ENCODE measurements at places on chromosomes 5 and 9.
A peak's percentile ranks its signal among the peaks of the same experiment; 100 is the strongest.

DNA sequence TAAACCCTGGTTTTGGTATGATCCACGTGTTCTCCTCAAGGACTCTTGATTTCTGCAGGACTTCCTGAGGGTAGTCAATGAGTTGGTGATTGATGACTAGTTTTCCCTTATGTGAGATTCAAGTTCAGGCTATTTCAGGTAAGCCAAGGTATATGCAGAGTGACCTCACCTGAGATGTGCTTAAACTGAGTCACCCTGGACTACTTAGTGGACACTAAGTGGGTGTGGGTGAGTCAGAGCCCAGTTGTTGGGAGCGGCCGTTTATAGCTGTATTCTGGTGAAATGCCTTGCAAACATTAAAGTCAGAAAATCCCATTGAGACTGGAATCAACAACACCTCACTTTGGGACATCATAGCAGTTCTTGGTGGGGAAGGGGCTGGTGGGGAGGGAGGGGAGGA, 62.9 kb downstream of the SLC28A3 start:
- no peak for DNase-seq

DNA sequence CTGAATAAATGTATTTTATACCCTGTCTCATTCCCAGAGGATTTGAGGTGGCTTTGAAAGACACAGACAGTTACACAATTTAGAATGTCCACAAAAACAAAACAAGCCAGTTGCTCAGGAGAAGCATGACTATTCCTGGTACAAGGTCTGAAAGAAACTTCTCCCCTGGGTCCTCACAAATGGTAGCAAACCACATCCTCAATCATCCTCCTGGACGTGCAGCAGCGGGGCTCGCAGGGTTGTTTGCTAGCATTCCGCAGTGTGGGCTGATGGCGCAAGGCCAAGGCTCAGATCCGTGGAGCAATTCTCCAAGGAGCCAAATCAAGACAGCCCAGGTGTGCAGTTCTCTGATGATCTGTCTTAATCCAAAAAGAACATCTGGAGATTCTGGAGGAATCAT, 210.3 kb downstream of the ACTL7B start:
- DNase-seq, result no peak

GRCh38 chr5:2005101-2006041, 122.6 kb upstream of the IRX4 start:
- no peak for DNase-seq

DNA sequence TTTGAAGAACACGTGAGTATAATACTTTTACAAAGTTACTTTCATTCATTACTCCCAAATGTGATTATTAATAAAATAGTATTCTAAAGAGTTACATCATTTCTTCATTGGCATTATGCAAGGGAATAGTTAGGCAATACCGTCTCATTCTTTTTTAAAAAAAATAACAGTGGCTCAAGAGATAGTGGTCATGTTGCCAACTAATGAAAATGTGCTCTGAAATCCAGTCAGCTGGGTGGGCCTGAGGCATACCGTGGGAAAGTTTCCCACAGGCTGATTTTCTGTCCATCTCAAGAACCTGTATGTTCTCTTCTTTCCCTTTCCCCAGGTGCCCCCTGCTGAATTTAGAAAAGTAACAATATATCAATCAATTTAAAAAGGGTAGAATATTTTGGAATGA, 40.8 kb upstream of the ROPN1L start:
- DNase-seq, result peak; percentile 56

- DNase-seq, result no peak
These were observed 41.8 kb downstream of the GRAMD2B start for GRCh38 chr5:126464959-126465358.

GRCh38 chr5:2797160-2797559, 45.7 kb upstream of the IRX2 start:
- DNase-seq, result no peak

GRCh38 chr5:154519359-154519758, 41.3 kb upstream of the HAND1 start:
- no peak for DNase-seq

GRCh38 chr9:70020991-70021571, 22.6 kb upstream of the MAMDC2 start:
- DNase-seq, result peak; percentile 63

DNA sequence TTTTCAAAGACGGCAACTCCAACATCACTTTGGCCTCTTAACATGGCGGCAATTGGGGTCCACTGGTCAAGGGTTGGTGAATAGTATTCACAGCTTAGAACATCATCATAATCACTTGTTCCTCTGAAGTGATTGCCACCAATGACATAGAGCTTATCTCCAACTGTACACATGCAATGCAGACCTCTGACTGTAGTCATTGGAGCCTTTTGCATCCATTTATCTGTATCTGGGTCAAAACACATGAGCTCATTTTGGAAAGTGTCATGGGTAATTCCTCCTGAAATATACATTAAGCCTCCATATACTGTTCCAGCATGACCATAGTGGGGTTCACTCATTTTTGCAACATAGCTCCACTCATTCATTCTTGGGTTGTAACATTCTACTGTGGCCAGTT, 2.0 kb downstream of the KLHL9 start:
- DNase-seq, result no peak

GRCh38 chr5:167840527-167841130, 450.8 kb upstream of the WWC1 start:
- DNase-seq, result no peak

DNA sequence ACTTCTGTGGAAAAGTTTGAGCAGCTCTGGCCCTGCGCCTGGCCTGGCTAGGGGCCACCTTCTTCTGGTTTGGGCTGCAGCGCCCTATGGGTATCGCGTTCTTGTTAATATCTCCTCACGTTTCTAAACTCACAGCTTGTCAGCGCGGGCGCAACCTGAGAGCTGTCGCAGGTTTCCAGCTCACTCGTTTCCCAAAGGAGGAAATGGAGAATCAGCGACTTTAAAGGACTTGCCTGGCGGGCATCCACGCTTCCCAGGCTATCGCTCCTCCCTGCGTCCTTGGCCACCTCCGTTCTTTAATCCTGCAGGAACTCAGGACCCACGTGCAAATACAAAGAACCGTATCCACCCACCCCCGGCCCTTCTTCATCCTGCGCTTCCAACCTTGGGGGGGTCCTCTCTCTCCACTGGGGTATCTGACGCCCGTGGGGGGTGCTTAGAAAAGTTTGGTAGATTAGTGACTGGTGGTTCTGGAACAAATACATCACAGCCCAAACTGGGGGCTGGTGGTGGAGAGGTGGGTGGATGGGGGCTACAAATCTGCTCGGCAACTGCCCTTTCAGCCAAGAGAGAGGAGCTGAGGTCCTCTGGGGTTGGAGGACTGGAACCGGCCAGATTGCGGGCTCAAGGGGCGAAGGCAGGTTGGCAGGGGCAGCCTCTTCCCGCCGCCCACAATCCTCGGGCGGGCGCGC, 578 bp upstream of the PSAT1 start:
- no peak for DNase-seq

DNA sequence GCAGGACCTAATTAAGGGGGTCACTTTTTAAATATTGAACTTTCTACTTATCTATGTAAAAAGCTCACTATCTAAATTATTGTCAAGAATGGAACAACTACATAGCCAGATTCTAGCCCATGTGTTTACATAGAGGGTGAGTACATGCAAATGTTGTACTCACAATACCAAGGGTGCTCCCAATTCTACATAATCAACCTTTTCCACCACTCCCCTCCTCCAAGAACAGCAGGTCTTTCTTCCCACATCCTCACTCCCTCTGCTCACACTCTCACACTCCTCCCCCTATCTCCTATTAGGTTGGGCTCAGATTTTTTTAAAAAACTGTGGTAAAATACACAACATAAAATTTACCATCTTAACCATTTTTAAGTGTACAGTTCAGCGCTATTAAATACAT, 325.4 kb downstream of the ARL15 start:
- no peak for DNase-seq

DNA sequence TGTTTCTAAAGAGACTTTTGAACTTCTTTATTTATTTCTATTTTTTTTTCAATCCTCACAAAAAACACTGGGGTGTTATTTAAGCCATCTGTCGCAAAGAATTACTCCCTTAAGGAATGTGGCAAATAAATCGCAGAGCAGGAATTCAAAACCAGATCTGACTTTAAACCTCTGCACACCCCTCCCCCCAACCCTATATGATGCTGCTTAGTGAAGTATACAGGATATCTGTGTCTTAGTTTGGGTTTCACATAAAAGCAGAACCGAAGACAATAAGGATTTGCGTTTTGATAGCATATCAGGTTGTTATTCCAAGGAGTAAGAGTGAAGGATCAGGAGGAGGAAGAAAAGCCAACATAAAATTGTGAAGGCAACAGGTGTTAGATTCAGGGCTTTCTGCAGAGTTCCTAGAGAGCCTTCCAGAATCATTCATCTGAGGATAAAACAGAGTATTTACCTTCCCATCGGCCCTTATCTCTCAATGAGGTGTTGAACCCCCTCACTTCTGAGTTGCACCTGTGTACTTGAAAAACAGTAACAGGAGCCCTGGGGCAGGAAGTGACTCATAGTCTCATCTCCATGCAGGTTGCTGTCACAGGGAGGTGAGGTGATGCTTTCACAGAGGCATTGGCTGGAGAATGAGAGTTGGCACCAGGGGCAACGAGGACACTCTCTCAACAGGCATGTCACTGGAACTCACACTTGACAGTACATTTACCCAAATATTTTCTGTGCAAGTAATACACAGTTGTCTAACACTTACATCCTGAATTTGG, 33.5 kb upstream of the DMRT3 start:
- no peak for DNase-seq

- no peak for DNase-seq
These were observed 136.5 kb downstream of the PRR16 start for GRCh38 chr5:120600639-120601038.

GRCh38 chr5:54480296-54480695, 24.8 kb downstream of the HSPB3 start:
- DNase-seq, result no peak

GRCh38 chr5:1763960-1764605, 35.6 kb downstream of the MRPL36 start:
- no peak for DNase-seq

GRCh38 chr5:176733406-176734262, 76.7 kb upstream of the UNC5A start:
- DNase-seq, result no peak

DNA sequence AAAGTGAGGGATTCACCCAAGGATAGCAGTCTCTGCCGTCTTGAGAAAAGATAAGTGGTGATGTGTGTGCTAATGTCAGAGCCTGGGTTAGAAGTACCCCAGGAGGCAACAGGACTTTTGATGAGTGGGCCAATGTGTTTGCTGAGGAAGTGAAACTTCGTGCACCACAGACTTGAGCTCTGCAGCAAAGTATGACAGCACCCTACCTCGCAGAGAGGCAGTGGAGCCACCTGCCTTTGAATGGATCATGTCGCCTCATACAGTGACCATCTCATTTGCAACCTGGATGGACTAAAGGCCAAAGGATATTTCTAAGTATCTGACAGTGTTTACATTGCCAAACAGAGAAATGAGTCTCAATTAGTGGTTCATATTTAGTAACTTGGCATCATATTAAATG, 593.9 kb upstream of the GRAMD2B start:
- no peak for DNase-seq

DNA sequence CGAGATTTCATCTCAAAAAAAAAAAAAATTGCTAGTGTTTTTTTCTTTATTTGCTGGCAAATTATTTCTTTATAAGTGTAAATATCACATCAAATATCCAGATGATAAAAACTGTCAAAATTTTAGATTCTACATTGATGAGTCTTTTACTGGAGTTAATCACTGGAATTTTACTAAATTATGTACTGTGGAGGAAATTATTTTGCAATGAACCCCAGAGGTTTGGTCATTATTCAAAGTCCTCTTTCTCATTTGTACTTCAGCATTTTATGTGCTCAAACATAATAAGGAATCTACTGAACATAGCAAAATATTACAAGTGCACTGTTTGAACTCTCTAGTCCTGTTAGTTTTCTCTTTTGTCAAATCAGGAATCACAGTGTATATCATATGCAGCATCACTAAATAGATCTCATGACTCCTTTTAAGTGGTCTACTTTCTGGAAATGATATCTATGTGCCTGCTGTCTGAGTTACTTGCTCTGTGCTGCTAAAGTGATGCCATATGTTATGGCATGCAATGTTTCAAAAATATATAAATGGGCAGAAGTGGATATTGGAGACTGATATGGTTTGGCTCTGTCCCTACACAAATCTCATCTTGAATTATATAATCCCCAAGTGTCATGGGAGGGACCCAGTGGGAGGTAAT, 18.0 kb downstream of the OTULINL start:
- DNase-seq, result no peak

DNA sequence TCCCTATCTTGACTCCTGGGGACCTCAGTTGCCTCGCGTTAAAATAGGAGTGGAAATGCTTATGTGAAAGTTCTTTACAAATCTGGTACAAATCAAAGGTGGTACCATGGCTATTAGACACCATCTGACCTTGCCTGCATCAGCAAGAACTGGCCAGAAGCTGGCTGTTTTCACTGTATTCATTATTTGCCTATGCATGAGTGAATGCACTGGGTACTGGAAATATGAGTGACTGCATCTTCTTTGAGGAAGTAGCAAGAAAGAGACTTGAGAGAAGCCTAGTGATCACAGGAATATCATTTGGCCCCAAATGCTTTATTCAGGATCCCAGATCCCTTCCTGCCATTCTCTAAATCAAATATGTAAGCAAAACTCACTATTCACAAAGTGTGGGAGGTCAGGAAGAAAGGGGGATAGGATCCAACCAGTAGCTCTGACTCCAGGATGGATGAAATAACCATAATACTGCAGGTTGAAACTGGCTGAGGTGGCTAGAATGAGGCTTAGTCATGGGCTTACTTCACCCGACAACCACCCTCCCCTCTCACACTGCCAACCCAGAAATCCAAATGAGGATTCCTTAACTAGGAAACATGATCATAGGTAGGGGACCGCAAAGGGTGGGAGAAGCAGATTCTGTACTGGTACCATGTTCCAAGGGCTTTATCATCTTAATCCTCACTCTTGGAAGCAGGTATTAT, 56.7 kb downstream of the FAM114A2 start:
- no peak for DNase-seq

- DNase-seq, result no peak
These were observed 303.2 kb downstream of the ZSWIM6 start for GRCh38 chr5:61635271-61635670.

- DNase-seq, result no peak
These were observed 90.9 kb upstream of the GRAMD2B start for GRCh38 chr5:126332326-126332725.

- no peak for DNase-seq
These were observed 25.7 kb downstream of the LRRTM2 start for GRCh38 chr5:138849439-138849838.

DNA sequence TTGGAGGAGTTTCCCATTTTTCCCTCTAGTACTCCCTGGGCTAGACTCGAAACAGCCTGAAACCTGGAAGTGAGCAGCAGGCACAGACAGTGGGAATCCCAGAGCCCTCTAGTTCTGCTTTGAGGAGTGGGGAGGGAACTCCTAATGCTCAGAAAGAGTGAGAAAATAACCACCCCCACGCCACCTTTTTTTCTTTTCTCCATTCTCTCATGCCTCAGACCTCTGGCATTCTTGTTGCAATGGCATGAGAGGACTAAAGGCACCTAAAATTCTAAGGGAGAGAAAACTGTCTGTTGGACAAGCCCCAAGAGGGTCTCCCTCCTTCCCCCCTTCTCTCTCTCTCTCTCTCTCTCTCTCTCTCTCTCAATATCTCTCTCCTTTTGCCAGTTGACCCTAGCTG, 15.1 kb upstream of the IRF1 start:
- DNase-seq, result no peak

- no peak for DNase-seq
These were observed 174.0 kb downstream of the NR3C1 start for GRCh38 chr5:143229426-143229895.

All from AG09309 (cell line).